ENCODE measurements at places on chromosomes 12 and 14.

- no peak for DNase-seq
These were observed 1.9 kb upstream of the HAL start for GRCh38 chr12:95997911-95998510.

GRCh38 chr12:68641138-68641537, 30.4 kb downstream of the RAP1B start:
- no peak for DNase-seq

- DNase-seq: no peak
These were observed 22.9 kb upstream of the LTBP2 start for GRCh38 chr14:74634964-74635363.

GRCh38 chr14:31930070-31930469, 147.0 kb upstream of the ARHGAP5 start:
- DNase-seq: no peak

GRCh38 chr12:1613860-1614259, 15.2 kb upstream of the WNT5B start:
- DNase-seq: no peak

GRCh38 chr14:96686126-96686525, 111.1 kb upstream of the VRK1 start:
- no peak for DNase-seq

- DNase-seq: no peak
These were observed 73.2 kb downstream of the SETD3 start for GRCh38 chr14:99407416-99407815.

DNA sequence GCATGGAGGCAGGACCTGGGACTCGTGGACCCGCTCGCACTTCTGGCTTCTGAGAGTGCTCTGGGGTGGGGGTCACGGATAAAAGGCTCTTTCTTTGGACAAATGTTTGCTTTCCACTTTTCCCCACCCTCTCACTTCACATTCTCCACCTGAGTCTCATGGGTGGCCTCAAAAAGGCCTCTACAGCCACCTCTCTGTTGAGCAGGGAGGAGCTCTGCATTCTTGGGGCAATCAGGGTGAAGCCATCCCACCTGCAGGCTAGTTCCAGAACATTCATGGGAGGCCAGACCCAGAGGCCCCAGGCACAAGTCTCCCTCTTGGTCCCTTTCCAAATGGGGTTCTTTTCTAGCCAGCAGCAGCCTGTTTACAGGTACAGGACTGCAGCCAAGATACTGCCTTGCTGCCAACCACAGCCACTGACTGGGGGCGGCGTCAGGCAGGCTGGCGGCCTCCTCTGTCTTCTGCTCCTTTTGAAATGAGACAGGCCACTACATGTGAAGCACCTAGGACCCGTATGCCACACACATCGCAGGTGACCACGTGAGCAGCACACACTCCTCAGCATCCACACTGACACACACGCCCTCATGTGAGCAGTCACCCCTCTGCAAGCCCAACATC, 18.2 kb upstream of the CEBPE start:
- no peak for DNase-seq

DNA sequence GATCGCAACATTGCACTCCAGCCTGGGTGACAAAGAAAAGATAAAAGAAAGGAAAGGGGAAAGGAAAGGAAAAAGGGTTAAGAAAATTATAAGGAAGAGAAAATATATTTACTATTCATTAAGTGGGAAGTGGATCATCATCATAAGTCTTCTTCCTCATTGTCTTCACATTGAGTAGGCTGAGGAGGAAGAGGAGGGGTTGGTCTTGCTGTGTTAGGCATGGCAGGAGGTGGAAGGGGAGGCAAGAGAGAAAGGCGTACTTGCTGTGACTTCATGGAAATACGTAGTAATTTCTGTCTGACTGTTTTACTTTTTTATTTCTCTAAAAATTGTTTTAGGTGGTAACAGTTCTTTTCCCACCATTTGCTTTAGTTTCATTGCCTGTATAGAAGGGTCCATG, 26.2 kb downstream of the FAM177A1 start:
- no peak for DNase-seq

DNA sequence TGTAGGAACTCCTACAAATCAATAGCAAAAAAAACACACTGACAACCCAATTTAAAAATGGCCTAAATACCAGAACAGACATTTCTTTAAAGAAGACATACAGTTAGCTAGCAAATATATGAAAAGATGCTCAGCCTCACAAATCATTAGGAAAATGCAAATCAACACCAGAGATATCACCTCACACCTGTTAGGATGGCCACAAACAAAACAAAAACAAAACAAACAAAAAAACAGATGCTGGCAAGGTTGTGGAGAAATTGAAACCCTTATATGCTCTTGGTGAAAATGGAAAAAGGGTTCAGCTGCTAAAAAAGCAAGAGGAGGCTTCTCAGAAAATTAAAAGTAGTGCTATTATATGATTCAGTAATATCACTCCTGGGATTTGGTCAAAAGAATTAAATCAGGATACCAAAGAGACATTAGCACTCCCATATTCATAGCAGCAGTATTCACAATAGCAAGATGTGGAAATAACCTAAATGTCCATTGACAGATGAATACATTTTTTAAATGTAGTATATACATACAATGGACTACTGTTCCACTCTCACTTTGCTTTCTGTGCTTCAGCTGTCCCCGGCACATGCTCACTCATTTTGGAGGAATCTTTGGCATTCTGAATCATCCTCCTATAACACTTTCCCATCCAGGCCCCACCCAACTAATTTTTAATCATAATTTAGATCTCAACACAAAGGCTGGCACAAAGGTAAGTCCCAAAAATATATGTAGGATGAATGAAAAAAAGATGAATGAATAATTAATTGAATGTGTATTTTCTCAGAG, 99.1 kb downstream of the SYT1 start:
- no peak for DNase-seq

- no peak for DNase-seq
These were observed 19.4 kb downstream of the SRGAP1 start for GRCh38 chr12:63863658-63864453.

GRCh38 chr12:88600272-88600671, 20.0 kb upstream of the KITLG start:
- DNase-seq: no peak

DNA sequence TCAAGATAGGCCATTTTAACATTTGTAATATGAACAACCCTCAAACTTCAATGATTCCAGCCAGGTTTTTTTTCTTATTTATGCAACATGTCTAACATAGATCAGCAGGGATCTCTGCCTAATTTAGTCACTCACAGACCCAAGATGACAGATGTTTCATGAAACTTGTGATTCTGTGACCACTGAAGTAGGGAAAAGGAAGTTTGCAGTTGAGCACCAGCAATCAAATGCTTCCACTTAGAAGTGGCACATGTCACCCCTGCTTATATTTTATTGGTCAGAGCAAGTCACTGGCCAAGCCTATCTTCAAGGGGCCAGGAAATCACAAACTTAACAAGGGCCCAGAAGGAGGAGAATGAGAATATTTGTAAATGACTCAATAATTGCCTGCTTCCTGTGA, 150.6 kb downstream of the BCAT1 start:
- DNase-seq: no peak

DNA sequence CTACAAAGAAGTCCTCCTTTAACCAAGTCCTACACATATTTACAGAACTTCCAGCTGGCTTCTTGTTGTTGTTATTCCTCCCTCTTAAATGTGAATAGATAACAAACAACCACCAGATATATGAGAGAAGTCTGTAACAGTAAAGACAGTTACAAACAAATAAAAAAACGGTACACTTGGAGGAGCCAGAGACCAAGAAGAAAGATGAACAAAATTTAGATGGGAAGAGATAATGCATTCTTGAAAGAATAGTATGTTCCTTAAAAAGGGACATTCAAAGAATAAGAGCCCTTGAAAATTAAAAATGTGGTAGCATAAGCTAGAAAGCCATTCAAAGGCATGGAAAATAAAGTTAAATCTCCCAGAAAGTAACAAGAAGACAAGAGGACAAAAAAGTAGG, 25.9 kb downstream of the SLCO1A2 start:
- no peak for DNase-seq

GRCh38 chr12:75661908-75662307, 150.5 kb upstream of the KRR1 start:
- DNase-seq: no peak

DNA sequence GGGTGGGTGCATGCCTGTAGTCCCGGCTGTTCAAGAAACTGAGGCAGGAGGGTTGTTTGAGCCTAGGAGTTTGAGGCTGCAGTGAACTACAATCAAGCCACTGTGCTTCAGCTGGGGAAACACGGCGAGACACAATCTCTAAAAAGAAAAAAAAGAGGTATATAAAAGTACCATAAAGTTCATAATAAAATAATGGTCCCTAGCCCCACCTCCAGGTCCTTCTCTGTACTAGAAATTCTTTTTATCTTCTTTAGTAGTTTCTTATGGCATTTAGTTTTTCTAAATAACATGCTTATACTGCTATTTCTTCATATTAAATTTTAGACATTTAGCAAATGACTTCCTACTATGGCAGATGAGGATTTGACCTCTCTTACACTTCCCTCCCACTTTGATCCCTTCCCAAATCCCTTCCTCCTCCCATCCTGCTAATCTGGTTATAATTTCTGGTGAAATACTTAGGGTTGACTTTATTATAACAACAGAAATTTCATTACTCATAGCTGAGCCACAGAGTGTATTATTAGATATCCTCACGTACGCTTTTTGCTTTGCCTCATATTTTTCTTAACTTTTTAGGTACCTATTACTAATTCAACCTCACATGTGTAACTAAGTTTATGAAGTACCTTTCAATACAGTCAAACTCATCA, 94.7 kb downstream of the SLC41A2 start:
- DNase-seq: no peak

GRCh38 chr12:16555630-16556029, 50.3 kb downstream of the LMO3 start:
- DNase-seq: no peak

- no peak for DNase-seq
These were observed 6.7 kb downstream of the KRT7 start for GRCh38 chr12:52239767-52240166.

GRCh38 chr14:28759653-28760313, 6.8 kb upstream of the FOXG1 start:
- DNase-seq: no peak

DNA sequence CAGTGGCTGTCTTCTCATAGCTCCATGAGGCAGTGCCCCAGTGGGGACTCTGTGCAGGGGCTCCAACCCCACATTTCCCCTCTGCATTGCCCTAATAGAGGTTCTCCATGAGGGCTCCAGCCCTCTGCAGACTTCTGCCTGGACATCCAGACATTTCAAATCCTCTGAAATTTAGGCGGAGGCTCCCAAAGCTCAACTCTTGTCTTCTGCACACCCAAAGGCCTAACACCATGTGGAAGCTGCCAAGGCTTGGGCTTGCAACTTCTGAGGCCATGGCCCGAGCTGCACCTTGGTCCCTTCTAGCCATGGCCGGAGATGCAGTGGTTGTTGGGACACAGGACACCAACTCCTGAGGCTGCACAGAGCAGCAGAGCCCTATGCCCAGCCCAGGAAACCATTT, 20.5 kb upstream of the PPP2R5C start:
- no peak for DNase-seq

GRCh38 chr12:80364056-80364455, 80.0 kb upstream of the PTPRQ start:
- DNase-seq: no peak

- DNase-seq: peak; percentile 92
These were observed 9.8 kb upstream of the HSP90AA1 start for GRCh38 chr14:102096569-102097188.

DNA sequence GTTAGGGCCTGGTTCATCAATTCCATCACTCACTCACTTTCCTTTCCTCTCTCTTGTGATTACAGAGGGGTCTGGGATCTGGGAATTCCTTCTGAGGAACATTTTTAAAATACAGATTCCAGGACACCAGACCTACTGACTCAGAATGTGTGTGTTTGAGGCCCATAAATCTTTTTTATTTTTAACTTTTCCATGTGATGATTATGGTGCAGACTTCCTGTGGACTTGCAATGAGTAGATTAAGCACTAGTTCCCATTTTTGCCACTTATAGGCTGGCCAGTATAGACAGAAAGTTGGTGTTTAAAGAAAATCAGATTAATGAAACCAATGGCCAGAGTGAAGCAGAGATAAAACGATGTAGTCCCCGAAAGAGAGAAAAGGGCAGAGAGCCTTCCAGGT, 28.1 kb downstream of the SLC41A2 start:
- no peak for DNase-seq

DNA sequence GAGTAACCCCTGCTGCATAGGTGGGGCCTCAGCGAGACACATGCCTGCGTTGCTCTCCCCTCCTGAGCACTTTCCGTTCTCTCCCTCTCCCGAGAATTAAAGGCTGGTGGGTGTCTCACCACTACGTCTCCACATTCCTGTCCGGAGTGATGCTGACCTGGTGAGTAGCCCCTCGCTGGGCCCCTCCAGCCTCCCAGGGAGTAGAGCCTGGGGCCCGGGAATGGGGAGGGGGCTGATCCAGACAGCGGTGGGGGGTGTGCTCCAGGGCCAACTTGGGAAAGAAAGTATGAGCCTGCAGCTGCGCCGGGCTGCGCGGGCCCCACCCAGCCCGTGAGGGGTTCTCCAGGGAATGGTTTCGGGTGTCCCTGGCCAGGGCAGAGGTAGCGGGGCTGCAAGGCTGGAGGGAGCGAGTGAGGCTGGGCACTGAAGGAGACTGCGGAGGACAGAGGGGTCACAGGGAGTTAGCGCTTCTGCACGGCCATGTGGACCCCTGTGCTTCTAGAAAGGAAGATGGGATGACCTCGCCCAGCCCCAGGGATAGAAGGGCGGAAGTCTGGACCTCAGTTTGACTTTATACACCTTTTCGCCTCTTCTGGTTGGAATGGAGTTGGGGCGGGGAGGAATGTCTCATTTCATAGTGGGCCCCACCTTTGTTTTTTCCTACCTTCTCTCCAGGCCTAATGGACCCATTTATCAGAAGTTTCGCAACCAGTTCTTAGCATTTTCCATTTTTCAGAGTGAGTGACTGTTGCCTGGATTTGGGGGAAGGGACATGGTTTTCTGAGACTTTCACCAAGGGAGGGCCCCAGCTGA, 22.5 kb downstream of the RHOF start:
- DNase-seq: no peak

DNA sequence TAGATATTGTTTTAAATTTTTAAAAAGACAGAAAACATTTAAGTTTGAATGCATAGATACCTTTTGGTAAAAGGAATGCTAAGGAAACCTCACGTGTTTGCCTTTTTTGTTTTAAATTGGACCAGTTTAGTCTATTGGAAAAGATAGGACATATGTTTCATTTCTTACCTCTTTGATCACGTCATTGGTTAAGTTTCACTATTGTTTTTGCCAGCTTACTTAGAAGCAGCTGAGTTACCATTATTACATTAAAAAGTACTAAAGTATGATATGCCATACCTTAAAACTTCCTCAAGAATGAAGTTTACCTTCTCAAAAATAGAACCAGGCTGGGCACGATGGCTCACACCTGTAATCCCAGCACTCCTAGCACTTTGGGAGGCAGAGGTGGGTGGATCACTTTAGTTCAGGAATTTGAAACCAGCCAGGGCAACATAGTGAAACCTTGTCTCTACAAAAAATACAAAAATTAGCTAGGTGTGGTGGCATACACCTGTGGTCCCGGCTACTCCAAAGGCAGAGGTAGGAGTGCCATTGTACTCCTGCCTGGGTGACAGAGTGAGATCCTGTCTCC, 54.4 kb downstream of the SRGAP1 start:
- no peak for DNase-seq

Data from adrenal gland (tissue), 19 donors.